ENCODE measurements at places on chromosomes 2 and 18. TPM values are rescaled to one million over a fixed set of nuclear protein-coding genes. Genes with fewer than 3 reads are reported as not detected.

Gene WNT10A
- total RNA-seq = not detected

Gene ARID5A
- 2.2 TPM for total RNA-seq

Gene CHRND
- not detected for total RNA-seq

Gene ROCK1
- 36.9 TPM for total RNA-seq

Gene NEU2
- total RNA-seq = not detected

Gene PCARE
- under 0.01 TPM for total RNA-seq

Gene BMP10
- not detected for total RNA-seq

Gene TEX44
- not detected for total RNA-seq

Gene MAB21L4
- total RNA-seq = not detected

Gene VWC2L
- total RNA-seq = 3.2 TPM

Gene ZNF2
- total RNA-seq = 7.6 TPM

Gene CDKL4
- 5.7 TPM for total RNA-seq

Data from temporal lobe (tissue), 4 donors.